Cerebellar nuclear complex (tissue), 1 donor: ENCODE measurements at places on chromosomes 16 and 17.

GRCh38 chr17:34997355-34997862, 17.1 kb downstream of the LIG3 start:
- DNase-seq = no peak

GRCh38 chr17:73342050-73342522, 30.3 kb upstream of the CDC42EP4 start:
- no peak for DNase-seq

- DNase-seq = no peak
Observed at GRCh38 chr16:66293932-66294331, 72.6 kb upstream of the CDH5 start.

- DNase-seq = no peak
Observed at GRCh38 chr16:27347930-27348685, 34.3 kb downstream of the IL4R start.

DNA sequence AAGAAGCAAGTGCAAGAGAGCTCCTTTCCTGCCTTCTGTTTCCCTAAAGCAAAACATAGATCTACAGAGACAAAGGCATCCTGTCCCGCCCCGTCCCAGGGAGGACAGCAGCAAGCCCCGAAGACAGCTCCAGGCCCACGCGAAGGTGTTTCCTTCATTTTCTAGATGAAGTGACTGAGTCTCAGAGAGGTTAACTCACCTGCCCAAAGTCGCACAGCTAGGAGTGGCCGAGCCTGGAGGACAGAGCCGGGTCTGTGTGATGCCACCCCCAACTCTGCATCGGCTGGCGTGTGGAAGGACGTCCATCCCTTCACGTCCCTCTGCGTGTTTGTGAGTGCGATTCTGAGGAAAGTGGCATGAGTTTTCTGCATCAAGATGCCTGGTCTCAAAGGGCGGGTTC, 187.2 kb upstream of the CHMP6 start:
- no peak for DNase-seq

DNA sequence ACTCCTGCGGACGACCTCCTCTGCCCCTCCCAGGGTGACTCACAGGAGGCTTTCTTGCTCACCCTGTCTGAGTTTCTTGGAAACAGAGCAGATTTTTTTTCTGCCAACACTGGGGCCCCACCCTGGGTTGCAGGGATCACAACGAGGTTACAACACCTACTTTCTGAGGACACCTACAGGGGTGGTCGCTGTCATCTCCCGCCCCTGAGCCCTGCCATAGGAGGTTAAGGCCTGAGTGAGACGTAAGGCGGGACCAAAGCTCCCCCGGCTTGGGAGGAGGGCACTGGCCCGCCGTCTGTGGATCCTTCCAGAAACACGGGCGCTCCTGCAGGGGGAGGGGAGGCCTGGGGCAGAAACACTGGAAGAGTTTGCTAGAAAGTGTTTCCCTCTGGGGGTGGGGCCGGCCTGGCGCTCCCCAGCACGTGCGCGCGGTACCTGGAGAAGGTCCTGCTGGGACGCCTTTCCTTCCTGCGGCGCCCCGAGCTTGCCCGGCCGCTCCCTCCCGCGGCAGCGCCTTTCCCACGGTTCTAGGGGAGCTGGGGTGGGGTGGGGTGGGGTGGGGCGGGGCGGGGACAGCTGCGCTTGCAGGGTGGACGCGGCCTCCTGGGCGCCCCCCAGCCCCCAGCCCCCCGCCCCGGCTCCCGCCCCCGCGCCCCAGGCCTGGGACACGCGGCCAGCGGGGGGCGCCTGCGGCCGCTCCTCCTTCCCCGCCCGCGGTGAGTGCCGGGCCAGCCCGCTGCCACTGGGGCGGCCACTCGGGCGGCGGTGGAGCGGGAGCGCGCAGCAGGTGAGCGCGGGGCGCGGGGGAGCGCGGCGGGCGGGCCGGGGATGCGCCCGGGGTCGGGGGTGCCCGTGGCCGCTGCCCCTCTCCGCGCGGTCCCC, 20.7 kb upstream of the ADCY7 start:
- DNase-seq = no peak

- DNase-seq = no peak
Observed at GRCh38 chr16:63655846-63656245, 1466.0 kb downstream of the CDH11 start.

DNA sequence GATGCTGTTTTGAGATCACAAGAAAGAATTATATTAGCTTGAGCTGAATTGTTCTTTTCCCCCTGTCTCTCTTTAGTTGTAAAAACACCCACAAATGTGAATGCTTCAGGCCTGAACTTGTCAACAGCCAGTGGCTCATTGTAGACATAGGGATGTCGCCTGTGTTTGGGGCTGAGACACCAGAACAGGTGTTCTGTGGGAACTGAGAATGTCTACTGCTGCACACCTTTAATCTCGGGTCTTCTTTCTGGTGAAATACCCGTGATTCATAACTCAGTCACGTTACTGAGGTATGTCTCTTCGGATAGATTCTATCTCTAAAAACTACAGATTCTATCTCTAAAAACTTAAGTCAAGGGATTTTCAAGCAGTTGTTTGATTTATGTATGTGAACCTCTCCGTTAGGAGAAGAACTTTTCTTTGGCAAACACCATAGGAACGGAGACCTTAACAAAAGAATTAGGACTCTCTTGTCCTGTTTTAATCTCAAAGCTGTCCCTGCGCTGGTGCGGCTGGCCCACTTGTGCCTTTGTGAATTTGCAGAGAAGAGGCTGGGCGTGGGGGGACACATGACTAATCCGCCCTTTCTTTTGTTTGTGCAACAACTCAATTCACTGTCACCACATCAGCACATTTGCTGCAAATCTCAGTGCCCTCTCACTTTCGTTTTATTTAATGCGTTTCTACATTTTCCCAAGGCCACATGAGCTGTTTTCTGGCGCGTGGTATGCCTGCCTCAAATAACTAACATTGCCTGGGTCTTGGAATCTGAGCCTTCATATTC, 643.0 kb downstream of the MAF start:
- DNase-seq = no peak

DNA sequence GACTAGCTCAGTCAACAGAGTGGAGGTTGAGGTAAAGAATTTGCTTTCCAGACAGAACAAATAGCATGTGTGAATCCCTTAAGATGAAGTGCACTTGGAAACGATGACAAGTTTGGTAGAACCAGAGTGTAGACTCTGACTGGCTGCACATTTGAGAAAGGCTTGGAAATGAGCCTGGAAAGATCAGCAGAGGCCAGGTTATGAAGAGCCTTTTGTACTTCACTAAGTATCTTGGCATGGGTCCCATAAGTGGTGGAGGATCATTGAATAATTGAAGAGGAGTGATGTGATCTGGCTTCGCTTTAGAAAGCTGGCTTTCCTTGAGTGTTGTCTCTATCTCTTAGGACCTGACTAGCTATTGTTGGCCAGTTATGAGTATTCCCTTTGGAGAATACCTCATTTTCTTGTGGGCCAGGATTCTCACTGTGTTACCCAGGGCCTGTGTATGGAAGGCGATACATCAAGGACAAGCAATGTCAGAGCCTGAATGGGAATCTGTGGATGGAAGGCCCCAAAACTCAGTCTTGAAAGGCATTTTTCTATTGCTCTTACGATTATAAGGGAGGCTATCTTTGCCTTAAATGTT, 329.8 kb downstream of the UTP18 start:
- DNase-seq = no peak

GRCh38 chr16:56352351-56353053, 72.8 kb downstream of the AMFR start:
- DNase-seq = no peak

GRCh38 chr17:31200287-31200686, 96.8 kb downstream of the OMG start:
- DNase-seq = no peak

GRCh38 chr17:40139566-40140058, 725 bp upstream of the CASC3 start:
- DNase-seq = no peak
